ENCODE measurements at places on chromosomes 12 and 14. TPM values are rescaled to one million over a fixed set of nuclear protein-coding genes. Genes with fewer than 3 reads are reported as not detected.

DNA sequence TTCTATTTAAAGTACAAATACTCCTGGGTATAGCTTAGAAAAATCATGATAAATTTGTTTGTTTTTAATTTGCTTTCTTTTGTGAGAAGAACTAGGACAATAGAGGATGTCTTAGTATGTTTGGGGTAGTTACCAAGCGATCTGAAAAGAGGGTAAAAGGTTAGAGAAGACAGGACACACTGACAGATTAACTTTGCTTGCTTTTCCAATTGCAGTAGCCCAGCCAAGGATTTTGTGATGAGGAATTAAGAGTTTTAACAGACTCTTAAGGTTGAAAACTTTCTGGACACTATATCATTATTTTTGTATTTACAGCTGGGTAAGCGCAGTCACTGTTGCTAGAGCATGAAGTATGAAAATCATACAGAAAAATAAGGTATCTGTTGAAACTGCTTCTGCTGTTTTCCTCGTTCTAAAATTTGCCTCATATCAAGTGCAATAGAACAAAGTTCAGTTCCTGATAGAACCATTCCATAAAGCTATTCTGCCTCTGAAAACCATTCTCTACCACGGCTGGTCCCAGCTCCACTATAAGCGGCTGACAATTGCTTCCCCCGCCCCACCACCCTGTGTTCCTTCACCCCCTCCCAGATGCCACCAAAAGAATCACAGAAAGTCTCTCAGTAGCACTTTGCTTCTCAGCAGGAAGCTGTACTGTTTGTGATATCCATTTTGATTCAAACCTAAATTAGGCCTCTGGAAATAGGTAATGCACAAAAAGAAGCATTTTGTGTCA is 413.4 kb downstream of the BCAT1 start:
- no peak for DNase-seq

DNA sequence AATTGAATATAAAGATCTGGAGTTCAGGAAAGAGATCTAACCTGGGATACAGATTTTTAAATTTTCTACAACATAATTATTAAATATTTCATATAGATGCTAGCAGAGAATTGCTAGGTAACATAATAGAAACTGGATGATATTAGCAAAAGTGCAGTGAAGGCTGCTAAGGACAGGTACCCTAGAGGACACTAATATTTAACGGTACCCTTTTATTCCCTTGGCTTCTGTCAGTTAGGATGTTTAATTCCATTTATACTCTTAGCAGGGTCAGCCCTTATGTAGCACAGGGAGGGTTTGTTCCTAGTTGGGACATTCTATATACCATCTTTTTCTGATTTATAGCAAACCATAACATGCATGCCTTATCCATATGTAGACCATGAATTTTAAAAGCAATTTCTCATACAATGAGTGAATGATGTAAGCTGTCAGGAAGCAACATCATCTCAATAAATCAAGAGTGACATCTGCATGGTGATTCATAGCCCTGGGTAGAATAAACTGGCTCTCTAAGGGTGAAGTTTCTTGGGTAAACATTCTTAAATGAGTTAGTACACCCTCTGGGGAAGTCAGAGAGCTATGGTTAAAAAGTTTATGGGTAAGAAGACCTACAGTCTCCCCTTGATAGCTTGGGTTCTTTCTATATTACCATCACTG is 404.4 kb upstream of the MGAT4C start:
- no peak for DNase-seq

GRCh38 chr12:54980341-54980740 is 4.2 kb downstream of the TESPA1 start:
- no peak for DNase-seq

DNA sequence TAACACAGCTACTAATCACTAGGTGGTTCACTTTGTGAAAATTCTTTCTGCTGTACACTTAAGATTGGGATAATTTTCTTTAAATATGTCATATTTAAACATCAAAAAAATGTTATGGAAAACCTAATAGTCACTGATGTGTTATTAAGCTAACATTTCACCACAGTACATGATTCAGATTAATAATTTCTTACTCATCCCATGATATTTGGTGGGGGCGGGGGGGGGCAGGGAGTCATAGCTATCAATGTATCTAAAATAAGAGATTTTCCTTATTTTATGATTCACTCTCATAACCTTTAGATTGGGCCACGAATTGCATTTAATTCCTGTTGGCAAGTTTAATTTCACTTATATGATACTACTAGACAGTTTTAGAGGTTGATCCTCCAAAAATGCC is 88.8 kb downstream of the KCNH5 start:
- no peak for DNase-seq

DNA sequence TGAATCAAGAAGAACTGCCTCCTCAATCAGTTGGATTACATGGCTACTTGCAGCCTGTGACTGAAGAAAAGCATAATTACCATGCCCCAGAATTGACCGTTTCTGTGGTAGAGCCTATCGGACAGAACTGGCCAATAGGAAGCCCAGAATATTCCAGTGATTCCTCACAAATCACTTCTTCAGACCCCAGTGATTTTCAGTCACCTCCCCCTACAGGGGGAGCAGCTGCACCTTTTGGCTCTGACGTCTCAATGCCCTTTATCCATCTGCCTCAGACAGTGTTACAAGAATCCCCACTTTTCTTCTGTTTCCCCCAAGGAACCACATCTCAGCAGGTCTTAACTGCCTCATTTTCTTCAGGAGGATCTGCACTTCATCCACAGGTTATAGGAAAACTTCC is 80.8 kb downstream of the RAD52 start:
- no peak for DNase-seq

DNA sequence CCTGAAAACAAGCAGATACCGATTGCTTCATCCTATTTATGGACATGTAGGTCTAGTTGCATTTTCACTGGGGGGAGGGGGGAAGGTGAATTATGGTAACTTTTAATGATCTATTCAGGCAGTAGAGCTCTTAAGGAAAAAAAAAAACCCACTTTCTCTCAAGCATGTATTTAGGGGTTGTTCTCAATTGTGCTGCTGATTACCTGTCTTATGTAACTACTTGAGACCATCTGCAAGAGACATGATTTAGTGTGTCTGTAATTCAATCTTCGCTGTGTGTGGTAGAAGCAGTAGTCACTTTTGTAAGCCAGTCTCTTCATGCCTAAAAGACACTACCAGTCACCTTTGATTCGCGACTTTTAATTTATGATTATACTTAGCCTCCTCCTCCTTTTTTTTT is 8.9 kb downstream of the CALM1 start:
- no peak for DNase-seq

DNA sequence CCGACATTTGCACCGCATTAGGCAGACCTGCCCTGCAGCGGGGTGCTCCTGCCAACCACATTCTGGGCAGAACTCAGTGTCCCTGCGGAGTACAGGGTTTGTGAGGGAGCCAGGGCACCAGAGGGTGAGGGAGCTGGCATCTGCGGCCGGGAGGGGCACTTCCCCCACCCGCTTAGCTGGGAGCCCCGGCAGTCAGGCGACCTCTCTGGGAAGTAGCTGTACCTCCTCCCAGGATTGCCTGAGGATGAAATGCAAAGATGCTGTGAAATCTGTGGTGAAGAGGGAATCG is 58.6 kb downstream of the ANKRD9 start:
- DNase-seq: no peak

DNA sequence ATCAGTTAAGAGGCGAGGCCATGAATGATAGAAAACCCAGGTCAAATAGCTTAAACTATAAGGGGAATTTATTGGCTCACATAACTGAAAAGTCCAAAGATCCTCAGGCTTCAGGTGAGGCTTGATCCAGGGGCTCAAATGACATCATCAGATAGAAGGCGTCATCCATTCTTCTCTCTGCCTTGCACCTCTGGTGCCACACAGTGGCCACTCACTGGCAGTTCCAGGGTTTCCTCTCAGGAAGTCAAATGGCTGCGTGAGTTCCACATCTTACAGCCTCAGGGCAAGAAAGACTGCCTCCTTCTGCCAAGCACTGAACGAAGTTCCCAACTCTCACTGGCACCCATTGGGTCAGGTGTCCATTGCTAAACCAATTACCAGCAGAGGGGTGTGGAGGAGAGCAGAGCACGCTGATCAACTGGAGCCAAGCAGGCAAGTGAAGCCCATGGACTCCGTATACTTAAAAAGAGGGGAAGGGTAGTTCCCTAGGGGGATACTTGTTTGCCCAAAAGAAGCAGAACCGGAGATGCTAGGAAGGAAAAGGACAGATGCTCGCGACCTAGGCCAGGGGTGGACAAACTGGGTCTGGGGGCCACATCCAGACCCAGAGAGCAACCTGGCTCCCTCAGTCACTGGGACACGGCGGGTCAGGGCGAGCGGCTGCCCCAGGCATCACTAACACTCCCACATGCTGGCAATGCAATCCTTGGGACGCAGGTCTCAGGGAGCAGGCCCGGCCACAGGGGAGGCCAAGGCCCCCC is 69.3 kb downstream of the SERPINA3 start:
- no peak for DNase-seq

DNA sequence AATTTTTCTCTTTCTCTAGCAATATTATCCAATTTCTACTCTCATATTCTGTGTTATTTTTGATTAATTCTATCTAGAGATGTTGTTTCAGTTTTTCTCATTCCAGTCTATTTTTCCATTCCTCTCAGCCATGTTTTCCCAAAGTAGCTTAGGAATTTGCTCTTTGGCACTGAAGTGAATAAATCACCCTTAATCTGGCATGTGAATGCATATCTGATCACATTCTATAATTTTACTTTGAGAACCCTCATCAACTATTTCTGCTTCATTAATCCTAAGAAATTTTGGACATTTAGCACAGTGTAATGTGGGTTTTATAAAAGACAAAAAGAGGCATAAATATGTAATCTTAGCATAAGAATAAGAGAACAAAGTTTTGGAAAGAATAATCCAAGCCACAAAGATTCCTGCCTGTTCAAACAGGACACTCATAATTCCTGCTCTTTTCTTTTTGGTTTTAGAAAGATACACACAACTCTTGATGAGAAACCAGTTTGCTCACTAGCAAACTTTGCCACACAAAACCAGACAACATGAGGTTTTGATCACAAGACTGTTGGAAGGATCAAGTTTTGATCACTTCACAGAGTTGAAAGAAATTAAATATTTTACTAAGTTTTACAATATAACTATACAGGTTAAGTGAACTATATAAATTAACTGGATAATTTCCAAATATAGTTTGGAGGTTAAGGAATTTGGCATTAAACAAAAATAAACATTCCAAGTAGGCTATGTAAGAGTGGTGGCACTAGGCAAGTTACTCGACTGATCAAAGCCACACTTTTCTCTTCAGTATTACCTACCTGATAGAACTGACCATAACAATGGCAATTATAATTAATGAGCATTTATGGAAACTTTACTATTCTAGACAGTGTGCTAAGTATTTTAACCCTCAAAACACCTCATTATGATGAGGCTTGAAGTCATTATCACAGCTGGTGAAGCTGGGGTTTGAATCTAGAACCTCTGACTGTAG is 226.6 kb upstream of the TMTC1 start:
- no peak for DNase-seq

- DNase-seq: no peak
These were observed 5.5 kb downstream of the SLC38A6 start for GRCh38 chr14:60986500-60986899.

GRCh38 chr12:1305791-1306500 is 288.4 kb downstream of the FBXL14 start:
- DNase-seq: no peak

- no peak for DNase-seq
These were observed 29.9 kb downstream of the JAG2 start for GRCh38 chr14:105138551-105139111.

GRCh38 chr12:622416-622815 is 40.8 kb downstream of the NINJ2 start:
- DNase-seq: no peak

GRCh38 chr14:59698793-59699192 is 122.2 kb upstream of the CCDC175 start:
- no peak for DNase-seq

DNA sequence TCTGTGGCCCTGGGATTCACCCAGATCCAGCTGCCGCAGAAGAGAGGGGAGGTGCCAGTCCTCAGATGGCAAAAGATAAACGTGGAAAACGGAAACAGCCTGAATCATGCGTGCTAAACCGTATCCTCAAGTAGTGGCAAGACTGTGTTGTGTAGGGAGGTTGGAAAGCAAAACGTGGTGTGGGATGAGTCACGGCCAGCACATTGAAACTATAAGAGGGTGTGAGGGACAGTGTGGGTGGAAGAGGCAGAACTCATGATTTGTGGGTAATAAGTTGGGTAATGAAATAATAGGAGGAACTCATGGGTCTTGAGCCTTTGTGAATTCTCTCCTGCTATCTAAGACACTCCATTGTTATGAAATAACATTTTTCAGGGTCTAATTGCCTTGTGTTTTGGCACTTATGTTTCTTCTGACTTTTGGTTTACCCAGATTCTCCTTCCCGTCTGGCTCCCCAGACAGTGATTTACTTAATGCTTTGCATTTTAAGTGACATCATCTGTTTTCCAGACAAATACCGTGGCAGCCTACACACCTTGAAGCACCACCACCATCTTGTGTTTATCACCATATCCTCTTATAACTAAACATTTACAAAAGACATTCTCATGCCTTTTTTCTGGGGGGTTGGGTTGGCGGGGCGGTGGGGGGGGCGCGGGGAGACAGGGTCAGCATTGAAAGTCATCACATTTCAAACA is 62.3 kb upstream of the PTCSC3 start:
- no peak for DNase-seq

DNA sequence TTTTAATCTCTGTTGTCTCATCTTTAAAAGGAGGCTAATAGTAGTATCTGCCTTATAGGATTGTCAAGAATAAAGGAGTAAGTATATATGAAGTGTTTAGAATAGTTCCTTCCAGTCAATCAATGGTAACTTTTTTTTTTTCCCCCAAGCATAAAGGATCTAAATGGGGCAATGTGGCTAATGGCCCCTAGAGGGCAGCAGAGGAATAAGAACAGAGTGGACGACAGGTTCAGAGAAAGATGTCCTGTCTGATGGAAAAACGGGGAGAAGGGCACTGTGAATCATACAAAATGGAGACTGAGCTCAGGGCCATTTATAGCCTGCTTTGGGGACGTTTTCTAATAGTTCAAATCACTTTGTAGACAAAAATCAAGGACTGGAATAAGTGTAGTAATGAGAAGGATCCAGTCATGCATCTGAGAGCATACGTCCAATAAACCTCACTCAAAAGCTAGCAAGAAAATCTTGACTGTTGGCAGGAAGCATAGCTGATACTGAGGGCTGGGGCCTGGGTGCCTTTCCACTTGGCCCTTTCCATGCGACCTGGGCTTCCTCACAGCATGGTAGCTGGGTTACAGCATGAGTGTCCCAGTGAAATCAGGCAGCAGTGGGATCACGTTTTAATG is 51.3 kb downstream of the IFNG-AS1 start:
- DNase-seq: peak; percentile 57

INSM2 gene
- not detected for polyA plus RNA-seq

TSPAN11 gene
- 5.9 TPM for polyA plus RNA-seq

C12orf56 gene
- 2.7 TPM for polyA plus RNA-seq

RFX4 gene
- polyA plus RNA-seq: not detected

TMEM253 gene
- 0.62 TPM for polyA plus RNA-seq

NKX2-1 gene
- polyA plus RNA-seq: not detected

TAS2R7 gene
- not detected for polyA plus RNA-seq

Data from hindlimb muscle (tissue), 1 donor.